ENCODE measurements at places on chromosomes 3 and 15.
A peak's percentile ranks its signal among the peaks of the same experiment; 100 is the strongest.

- DNase-seq, result no peak
Measured at GRCh38 chr3:40869939-40870338, 329.4 kb upstream of the CTNNB1 start.

DNA sequence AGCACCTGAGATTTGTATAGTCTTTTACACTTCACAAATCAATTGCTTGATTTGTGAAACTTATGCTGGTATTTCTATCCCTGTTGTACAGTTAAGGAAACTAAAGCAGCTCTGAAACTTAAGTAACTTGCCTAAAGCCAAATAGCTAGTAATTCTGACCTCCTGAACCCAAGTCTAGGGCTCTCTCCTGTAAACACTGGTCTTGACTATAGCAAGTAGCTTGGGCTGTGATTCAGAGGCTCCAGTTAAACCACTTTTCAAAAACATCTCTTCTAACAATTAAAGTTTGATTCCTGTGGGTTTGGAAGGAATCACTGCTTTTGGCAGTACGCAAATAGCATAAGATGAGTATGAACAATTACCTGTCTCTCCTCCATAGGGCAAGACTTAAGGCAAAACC, 18.5 kb upstream of the CMTM8 start:
- no peak for DNase-seq

DNA sequence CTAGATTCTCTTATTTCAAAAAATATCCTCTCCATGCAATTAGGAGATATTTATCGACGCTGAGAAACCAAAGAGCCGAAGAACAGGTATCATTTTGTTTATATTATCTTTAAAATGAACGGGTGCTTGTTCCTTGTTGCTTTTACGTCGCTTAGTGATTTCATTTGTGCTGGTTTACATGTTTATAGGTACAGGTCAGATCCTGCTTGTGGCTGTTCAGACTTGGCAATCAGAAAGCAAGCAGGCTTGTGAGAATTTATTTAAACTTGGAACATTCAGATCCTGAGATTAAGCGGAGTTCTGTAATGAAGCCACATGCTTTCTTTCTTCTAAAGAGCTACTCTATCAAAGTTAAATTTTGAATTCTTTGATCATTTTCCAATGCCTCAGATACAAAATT, 43.0 kb upstream of the ATP2C1 start:
- DNase-seq, result no peak

- DNase-seq, result no peak
Measured at GRCh38 chr3:99324636-99325203, 313.7 kb upstream of the COL8A1 start.

GRCh38 chr3:10520072-10520471, 14.7 kb upstream of the ATP2B2 start:
- no peak for DNase-seq

DNA sequence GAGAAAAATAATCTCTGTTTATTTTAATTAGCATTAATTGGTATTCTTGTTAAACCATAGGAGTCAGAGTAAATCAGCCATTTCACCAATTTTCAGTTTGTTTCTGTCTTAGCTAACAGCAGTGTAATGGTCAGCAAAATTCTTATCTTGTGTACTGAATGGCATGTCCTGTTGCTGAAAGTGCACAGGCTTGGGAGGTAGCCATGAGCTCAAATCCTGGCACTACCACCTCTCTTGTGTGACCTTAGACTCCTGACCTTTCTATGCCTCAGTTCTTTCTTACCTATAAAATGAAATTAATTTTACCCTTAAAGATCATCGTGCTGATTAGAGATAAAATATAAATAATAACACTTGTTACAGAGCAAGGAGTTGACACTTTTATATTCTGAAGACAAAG, 35.8 kb downstream of the MLH1 start:
- no peak for DNase-seq

DNA sequence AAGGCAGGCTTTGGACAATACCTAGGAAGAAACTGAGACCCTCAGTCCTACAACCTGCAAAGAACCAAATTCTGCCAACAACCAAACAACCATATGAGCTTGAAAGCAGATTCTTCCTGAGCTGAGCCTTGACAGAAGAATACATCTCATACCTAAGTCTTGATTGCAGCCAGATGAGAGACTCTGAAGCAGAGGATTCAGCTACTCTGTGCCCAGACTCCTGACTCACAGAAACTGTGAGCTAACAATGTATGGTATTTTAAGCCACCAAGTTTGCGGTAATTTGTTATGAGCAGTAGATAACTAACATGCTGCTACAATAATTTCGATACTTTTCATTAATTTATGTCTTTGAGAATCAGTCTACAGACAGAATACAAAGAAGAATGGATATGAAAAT, 325.1 kb upstream of the CBLB start:
- DNase-seq, result no peak

DNA sequence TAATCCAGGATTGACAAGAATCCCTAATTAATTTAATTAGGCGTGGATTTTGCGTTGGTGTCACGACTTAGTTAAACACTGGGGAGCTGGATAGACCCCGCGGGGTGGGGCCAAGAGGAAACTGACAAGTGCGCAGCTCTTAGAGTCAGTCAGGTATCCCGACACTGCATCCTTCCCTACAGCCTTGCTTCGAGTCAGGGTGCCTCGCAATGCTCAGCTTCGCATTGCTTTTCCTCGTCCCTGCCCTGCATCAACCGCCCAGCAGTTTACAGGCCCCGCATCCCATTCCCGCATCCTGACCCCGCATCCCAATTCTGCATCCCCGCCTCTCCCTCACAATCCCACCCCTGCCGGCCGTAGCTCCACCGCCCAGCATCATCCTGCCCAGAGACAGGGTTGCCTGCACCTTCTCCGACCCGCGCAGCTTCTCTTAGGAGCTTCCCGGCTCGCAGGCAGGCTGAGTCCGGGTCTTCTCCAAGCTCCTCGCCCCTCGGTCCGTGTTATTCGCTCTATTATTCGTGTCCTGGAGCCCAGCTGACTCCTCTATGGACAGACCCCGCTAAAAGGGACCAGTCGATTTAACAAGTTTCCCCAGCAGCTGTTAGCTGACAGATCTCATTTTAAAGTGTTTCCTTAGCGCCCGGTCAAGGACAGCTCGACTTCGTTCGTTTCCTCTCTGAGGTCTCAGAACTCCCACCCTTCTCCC, 699 bp upstream of the SHOX2 start:
- DNase-seq, result peak; percentile 79

GRCh38 chr3:198079771-198080520, 119.9 kb downstream of the LMLN start:
- no peak for DNase-seq

GRCh38 chr15:88882785-88883184, 12.6 kb downstream of the HAPLN3 start:
- no peak for DNase-seq

- no peak for DNase-seq
Measured at GRCh38 chr3:109869586-109869985, 532.2 kb upstream of the DPPA4 start.

DNA sequence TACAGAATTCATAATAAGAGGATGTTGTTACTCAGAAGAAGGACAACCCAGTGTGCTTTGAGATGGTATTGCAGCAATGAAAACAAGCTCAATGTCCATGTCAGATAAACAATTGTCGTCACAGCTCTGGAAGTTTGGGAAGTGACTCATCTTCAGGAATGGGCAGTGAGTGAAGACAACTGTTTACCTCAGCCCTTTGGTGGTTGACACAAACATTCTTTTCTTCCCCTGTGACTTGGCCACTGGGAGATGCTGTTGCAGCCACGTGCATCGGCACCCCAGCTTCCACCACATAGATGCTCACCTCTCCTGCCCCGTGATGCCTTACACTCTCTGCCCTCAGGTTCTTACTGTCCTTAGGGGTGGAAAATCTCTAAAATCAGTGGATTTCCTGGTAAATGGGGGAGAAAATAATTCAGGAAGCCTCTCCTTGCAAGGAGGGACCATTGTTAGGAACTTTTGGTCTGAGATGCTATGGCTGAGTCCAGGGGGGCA, 114.1 kb upstream of the GALNT15 start:
- no peak for DNase-seq

DNA sequence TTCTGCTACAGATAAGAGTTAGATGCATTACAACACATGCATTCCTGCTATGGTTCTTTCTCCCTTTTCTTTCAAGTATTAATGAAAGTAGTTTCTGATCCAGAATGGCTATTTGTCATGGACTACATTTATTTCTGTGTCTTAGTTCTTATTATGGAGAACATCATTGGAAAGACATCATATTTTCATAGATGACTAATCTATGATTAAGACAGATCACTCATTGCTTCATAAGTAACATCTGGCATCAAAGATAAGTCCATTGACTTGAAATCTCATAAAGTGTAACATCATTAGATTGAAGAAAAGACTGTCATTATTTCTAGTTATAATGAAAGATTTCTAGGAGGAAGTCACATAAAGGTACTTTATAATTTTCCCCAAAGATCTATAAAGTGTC, 366.7 kb downstream of the NSUN3 start:
- DNase-seq, result no peak

GRCh38 chr15:74172701-74173379, 670 bp upstream of the ISLR start:
- DNase-seq, result no peak

DNA sequence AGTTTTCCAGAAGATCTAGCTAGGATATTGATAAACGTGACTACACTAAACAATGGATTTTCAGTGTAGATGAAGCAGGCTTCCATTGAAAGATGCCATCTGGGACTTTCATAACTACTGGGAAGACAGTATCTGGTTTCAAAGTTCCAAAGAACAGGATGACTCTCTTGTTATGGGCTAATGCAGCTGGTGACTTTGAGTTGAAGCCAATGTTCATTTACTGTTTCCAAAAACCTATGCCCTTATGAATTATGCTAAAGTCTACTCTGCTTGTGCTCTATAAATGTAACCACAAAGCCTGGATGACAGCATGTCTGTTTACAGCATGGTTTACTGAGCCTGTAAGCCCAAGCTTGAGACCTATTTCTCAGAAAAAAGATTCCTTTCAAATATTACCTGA, 245.4 kb downstream of the GBE1 start:
- no peak for DNase-seq

GRCh38 chr15:100689131-100689899, 86.9 kb downstream of the ASB7 start:
- DNase-seq, result no peak

GRCh38 chr15:71048913-71049675, 66.2 kb upstream of the THSD4 start:
- DNase-seq, result no peak

DNA sequence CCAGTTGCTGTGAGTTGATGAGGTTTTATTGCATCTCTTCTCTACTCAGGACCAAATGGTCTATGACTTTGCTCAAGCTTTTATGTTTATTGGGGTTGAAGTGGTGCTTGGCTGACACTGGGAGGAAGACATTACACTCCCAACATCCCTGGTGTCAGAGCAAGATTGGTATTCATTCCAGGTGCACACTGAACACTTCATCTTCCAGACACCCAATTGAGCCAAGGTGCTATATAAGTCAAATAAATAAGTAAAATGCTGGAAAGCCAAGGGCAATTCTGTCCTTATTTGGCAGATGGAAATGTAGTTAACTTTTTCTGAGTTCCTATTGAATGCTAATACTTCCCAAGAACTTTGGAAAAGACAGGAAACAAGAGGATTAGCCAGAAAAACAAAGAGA, 53.2 kb upstream of the CDV3 start:
- no peak for DNase-seq

- no peak for DNase-seq
Measured at GRCh38 chr3:42739401-42740158, 33.5 kb downstream of the CCDC13 start.

DNA sequence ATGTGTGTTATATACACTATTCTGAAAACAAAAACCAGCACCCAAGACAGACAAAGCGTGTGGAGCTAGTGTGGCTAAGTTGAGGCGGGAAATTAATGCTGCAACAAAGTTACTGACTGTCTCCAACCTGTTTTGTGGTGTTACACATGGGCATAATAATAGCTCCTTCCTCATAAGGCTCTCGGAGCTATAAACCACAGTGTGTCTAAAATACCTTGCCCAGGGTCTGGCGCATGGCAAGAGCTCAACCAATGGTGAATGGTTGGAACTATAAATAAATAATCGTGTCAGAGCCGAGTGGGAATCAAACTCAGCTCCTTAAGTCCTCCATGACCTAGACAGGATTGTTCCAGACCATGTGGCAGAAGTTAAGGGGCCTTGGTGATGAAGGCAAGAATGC, 35.9 kb upstream of the TFRC start:
- no peak for DNase-seq

GRCh38 chr15:69834267-69834666, 263.4 kb downstream of the TLE3 start:
- peak; percentile 85 for DNase-seq

- DNase-seq, result no peak
Measured at GRCh38 chr3:13879946-13880810, at the start of gene WNT7A. WNT7A (minus strand) TSS chr3:13880071; CDS start chr3:13879816, 255 bp downstream.

GRCh38 chr3:49462222-49462621, 7.8 kb upstream of the DAG1 start:
- DNase-seq, result no peak

DNA sequence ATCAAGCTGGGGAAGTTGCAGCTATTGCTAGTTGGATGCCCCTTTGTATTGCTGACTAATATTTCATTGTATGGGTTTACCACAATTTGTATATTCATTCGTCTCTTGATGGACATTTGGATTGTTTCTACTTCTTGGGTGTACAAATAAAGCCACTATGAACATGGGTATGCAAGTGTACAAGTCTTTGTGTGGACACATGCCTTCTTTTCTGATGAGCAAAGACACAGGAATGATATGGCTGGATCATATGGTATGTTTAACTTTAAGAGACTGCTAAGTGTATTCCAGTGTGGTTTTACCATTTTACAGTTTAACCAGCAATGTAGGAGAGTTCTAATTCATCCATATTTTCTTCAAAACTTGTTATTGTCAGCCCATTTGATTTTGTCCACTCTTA, 32.2 kb downstream of the NECTIN3 start:
- no peak for DNase-seq

DNA sequence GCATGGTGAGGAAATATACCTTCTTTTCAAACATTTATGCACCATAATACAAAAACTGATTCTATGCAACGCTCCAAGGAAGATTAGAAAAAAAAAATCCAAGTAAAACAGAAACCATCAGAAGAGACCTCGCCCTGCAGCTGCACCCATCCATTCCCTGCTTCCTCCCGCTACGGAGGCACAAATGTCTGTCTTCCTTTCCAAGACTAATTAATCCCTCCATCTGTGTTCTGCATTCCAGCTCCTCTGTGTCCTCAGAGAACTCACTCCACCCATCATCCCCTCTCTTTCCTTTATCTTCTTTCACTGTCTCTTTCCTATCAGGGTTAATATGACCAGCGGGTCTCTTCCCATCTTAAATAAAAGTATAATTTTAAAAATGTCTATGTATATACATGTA, 196.1 kb downstream of the ADAMTSL3 start:
- no peak for DNase-seq

- no peak for DNase-seq
Measured at GRCh38 chr15:68176601-68177000, 28.5 kb downstream of the CALML4 start.

DNA sequence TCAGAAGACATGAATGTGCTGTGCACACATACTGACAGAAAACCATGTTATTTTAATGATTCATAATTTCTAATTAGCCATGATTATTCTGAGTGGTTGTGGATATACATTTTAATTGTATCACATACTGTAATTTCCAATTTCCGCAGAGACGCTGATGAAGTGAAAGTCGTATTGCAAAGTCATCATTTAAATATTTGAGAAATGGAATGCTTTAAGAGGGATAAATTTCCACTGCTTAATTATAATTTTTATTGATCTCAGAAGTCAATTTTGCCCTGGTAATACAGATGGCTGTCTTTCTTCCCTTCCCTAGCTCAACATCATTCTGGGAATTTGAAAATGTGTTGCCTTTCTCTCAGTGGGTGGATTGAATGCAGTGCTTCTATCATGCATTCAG, 819.3 kb downstream of the ROBO2 start:
- no peak for DNase-seq

GRCh38 chr15:68620721-68621527, 42.1 kb downstream of the CORO2B start:
- no peak for DNase-seq

Measured in Karpas-422 (cell line).